ENCODE measurements at places on chromosomes 6 and 20.

- no peak for DNase-seq
Measured at GRCh38 chr20:35611482-35611881, 4.1 kb upstream of the SPAG4 start.

- DNase-seq: no peak
Measured at GRCh38 chr20:39676857-39677391, 714.8 kb downstream of the DHX35 start.

DNA sequence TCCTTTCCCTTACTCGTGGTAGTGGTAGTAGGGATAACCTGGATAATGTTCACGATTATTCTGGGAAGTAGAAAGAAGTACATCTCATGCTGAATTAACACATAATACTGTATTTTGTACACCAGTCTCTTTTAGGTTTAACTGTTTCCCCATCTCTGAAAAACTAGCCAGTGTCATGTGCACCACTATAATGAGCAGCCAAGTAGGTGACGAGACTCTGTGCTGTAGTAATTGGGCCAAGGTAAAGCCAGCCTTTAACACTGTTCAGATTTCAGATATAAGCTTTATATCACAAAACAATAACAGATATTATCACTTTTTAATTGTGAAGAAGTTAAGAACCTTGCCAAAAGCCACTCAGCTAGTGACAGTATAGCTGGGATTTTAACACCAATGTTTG lies 100.9 kb upstream of the ENPP5 start:
- DNase-seq: no peak

DNA sequence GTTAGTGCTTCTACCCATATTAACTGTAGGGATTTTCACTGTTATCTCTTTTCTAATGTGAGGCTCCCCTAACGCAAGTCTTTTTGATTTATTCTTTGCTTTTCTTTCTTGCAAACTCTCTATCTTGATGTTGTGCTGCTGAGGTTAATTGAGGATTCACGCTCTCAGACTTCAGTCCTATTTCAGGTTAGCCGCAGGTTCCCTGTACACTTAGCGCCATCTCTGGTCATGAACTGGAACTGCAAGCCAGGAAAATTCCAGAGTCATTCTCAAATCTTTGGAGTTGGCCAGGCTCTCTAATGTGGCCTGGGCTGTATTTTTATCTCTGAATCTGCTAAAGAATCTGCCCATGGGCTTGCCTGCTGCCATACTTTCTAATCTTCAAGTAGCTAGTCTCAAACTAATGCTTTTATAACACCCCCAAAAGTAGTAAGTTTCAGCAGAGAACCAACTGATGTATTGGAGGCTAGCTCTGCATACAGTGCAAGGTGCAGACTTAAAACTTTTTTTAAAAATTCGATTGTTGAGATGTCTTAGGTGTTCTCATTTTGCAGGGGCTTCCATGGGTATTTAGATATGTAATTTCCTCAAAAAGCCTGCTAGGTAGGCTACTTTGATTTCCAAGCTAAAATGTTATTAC lies 91.1 kb upstream of the OPRM1 start:
- DNase-seq: no peak

DNA sequence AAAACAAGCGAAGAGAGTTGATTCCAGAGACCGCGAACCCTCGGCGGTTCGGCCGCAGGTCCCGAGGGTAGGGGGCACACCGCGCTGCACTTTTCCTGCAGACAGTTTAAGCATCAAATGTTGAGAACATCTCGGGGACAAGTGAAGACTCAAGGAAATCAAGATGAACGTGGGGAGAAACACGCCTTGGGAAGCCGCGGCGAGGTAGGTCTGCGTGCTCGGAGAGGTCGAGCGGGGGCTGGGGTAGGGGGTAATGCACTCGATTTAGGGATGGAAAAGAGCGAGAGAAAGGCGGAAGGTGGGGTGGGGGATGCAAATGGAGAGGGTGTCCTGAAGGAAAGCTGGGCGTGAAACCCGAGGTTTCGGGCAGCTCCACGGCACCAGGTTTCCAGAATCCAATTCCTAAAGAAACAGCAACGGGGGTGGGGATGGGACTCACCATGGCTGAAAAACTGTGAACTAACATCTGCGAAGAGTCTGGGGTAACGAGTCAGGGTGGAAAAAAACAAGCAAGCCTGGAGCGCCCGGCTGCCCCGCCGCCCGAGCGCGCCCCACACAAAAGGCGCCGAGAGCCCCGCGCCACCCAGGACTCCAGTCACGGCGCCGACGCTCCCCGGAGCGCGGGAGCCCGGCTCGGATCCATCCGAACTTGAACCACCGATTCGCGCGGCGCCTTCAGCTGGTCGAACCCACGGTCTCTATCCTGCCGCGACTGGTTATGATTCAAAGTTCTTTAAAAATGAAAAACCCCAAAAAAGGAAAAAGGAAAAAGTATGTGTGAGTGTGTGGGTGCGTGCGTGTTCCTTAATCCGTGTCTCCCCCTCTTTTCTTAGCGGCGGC lies 3.5 kb downstream of the TFAP2A start:
- no peak for DNase-seq

GRCh38 chr20:31870726-31871617 lies 538 bp downstream of the TTLL9 start:
- no peak for DNase-seq
